Nephron progenitor cell (in vitro differentiated cells): ENCODE measurements at places on chromosomes 4 and X.

- no peak for DNase-seq
Observed at GRCh38 chrX:10045327-10046000, 78.3 kb downstream of the CLDN34 start.

- no peak for DNase-seq
Observed at GRCh38 chrX:9333873-9334560, 130.8 kb upstream of the TBL1X start.

DNA sequence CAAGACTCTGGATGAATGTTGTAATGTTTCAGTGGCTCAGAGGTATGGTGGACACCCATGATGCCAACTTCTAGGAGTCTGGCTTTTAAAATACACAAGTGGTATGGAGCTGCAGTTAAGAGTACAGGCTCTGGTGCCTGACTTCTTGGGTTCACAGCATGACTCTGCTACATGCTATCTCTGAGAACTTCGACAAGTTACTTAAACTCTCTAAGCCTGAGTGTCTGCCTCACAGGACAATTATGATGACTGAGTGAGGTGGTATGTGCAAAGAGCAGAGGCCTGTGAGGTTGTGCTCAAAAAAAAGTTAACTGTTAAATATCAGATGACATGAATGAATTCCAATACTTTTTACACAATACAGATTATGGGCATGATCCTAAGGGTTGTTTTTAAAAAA is 90.9 kb upstream of the SRD5A3 start:
- DNase-seq, result no peak

DNA sequence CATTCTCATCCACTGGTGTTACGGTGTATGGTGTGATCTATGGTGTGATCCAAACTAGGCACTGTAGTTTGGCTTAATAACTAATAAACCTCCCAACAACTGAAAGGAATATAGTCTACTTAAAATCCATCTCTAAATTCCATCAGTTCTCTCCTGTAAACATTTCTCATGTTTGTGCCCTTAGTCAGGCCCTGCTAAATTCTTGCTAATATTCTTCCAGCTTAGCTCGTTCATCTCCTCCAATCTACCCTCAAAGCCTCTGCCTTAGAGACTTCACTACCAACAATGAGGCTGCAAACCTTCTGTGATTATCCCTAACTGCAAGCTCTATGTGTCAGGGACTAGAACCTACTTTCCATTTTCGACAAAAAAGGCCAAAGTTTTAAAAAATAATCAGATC is 28.1 kb downstream of the ZAR1 start:
- no peak for DNase-seq

GRCh38 chr4:117164338-117164737 is 79.0 kb upstream of the TRAM1L1 start:
- no peak for DNase-seq

GRCh38 chrX:150569155-150569477 is 695 bp downstream of the MTM1 start:
- no peak for DNase-seq

DNA sequence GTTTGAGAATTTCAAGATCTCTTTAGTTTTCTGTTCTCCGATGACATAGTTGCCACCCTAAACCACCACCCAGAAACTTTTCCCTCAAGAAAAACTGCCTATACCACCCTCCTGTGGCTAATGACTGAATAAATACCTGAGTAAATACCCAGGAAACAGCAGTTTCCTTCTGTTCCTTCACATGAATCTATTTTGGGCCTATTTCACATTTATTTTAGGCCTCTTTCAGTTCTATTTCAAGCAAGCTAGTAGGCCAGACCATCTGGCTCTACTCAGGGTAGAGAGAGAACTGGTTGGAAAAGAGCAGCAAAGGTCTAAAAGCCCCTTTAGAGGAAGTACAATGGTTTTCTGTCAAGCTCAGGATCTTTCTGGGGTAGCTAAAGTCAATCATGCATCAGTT is 23.4 kb downstream of the ARHGEF9 start:
- no peak for DNase-seq

GRCh38 chrX:100895365-100896075 is 21.4 kb upstream of the NOX1 start:
- peak; percentile 3 for DNase-seq

- no peak for DNase-seq
Observed at GRCh38 chrX:71256051-71256450, 2.1 kb upstream of the ZMYM3 start.

DNA sequence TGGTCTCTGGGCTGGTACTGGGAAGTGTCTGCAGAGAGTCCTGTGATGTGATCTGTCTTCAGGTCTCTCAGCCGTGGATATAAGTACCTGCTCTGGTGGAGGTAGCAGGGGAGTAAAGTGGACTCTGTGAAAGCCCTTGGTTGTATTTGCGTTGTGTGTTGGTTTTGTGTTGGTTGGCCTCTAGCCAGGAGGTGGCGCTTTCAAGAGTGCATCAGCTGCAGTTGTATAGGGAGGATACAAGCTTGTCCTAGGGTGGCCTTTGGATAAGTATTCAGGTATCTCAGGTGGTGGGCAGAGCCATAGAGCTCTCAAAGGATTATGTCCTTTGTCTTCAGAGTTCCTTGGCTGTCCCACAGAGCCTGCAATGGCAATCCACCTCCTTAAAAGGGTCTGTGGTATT is 111.6 kb downstream of the MAGEB17 start:
- no peak for DNase-seq
